ENCODE measurements at places on chromosomes 3 and 15.
A peak's percentile ranks its signal among the peaks of the same experiment; 100 is the strongest.

GRCh38 chr3:192747145-192747544, 19.8 kb upstream of the FGF12 start:
- DNase-seq: no peak

DNA sequence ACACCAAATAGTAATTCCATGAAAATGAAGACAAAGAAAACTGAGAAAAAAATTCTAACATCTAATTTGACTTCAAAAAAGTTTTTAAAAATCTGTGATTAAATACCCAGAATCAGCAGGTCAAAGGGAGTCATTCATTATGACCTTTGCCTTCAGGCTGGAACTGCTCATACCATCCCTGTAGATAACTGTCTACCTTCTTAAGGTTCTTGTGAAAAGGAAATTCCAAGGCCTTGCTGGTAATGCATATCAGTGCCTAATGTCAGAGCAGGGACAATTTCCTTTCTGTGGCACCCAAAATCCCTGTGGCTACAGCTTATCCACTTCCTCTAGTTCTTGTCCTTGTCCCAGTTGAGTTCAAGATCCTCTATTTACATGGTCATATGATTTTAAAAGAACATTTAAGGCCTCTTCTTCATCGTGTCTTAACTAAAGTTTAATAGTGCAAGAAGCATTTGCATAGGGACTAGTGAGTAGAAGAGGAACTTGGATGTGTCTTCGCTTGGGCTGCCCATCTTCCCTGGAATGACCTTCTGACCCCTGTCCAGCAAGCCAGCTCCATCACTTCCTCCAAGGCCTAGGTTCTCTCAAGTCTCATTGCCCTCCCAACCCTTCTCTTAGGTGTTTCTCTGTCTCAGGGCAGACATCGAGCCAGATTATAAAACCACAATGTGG, 8.7 kb upstream of the PLCL2 start:
- no peak for DNase-seq

DNA sequence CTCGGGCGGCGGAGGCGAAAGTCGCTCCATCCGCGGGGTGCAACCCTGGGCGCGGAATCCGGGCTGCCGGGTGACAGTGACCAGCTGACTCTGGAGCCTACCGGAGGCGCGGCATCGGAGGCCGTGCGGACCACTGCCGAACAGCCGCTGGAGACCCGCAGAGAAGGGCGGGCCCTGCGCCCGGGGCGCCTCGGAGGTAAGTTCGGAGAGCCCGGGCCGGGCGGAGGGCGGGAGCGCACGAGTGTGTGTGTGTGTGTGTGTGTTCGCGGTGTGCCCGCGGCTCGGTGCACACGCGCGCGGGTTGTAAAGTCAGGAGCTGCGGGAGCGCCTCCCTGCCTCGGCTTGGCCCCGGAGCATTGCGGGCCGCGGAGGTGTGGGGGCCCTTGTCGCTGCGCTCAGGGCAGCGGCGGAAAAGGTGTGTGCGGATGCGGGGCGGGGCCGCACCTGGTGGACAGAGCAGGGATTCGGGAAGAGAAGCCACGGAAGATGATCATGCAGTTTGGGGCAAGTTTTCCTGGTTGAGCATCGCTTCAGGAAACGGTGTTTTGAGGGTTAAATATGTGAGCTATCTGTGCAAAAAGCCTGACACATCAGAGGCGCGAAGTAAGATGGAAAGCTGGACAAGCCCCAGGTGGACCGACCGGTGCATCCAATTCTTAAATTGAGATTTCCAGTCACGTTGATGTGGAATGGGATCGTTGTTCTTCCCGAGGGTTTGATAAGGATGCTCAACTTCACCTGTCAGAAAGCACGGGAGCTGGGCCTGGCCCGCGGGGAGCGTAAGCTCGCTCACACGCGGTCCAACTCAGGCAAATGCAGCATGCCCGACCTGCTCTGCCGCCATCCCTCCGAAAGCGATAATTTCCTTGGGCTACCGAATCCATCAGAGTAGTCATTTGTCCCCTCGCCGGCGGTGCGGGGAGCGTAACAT, 474 bp downstream of the MINAR1 start:
- no peak for DNase-seq

DNA sequence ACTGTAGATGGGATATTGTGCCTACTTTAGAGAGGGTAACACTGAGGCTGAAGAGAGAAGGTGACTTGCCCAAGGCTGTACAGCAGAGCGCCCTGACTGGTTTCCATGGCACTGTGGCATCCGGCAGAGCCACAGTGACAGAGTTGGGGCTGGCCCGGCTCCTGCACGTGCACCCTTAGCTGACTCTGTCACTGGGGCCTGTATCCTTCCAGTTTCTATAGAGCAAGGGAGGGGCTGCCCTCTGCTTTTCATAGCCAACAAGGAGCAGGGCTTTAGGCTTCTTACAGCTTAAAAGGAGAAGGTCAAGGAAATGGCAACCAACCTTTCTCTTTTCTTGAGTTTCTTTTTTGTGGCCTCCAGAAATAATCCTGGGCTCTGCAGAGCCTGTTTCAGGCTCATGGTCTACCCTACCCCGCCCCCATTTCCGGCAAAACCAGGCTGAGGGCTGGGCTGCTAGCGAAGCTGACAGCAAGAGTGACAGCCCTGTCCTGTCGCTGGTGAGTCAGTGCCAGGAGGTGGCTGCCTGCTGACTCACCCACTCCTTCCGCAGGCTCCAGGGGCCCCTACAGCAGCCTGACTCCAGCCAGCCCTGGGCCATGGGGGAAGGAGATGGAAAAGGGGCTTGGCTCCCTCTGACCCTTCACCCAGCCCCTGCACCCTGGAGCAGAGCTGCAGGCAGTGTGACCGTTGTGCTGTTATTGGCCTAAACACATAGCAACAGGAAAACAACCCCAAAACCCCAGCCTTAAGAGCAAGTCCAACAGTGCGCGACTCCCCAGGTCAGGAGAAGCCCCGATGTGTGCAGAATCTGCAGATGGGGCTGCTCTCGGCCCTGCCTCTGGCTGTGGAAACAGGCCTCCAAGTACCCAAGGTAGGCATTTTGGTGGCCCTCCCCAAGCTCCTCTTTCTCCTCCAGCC, 29.8 kb downstream of the SLC6A6 start:
- DNase-seq: peak; percentile 76

- DNase-seq: no peak
These were observed 42.9 kb upstream of the FRMD4B start for GRCh38 chr3:69428657-69429255.

DNA sequence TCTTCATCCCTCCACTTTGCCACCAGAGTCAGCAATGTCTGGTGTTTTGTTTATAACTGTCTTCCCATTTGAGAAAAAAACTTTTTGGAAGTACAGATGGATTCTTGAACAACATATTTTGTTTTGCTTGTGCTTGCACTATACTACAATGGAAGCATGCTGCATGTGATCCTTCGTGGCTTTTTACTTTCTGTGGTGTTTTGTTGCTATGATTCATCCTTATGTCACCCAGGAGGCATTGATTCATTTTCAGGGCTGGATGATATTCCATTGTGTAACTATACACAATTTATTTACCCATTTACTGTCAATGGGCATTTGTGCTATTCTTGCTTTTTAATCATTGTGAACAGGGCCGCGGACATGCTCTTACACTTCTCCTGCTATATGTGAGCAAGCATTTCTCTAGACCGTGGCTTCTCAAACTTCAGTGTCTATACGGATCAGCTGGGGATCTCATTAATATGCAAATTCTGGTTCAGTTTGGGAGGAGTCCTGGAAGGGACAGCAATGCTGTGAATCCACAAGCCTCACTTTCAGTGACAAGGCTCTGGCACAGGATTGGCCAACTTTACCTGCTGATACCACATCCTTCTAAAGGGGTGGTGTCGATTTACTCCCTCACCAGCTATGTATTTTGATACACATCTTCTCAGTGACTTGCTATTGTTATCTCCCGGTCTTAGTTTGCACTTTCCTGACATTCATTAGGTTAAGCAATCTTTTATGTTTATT, 65.9 kb downstream of the POLR2M start:
- no peak for DNase-seq

- no peak for DNase-seq
These were observed 889 bp upstream of the LRRIQ4 start for GRCh38 chr3:169811631-169812331.

DNA sequence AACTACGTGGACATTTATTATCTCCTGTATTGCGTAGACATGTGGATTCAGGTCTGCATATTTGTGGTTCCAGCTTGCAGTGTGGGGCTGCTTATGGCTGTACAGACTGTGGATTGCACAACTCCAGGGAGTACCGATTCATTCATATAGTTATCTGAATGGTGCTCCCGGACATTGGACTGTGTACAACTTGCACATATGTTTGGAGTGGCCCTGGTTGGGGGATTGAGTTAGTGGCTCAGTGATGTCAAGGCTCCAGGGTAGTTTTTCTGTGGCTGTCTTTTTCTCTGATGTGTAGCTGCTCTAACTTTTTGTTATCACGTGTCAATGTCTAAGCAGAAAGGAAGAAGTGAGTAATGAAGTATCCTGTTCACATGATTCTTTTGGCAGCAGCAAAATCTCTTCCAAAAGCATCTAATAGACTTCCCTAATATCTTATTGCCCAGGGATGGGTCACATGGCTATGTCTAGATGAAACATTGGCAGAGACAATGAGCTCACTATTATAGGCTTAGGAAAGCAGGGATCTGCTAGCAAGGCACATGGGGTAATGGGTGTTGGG, 15.8 kb downstream of the ST3GAL6 start:
- DNase-seq: no peak

GRCh38 chr3:4531478-4532025, 38.4 kb downstream of the ITPR1 start:
- peak; percentile 41 for DNase-seq

DNA sequence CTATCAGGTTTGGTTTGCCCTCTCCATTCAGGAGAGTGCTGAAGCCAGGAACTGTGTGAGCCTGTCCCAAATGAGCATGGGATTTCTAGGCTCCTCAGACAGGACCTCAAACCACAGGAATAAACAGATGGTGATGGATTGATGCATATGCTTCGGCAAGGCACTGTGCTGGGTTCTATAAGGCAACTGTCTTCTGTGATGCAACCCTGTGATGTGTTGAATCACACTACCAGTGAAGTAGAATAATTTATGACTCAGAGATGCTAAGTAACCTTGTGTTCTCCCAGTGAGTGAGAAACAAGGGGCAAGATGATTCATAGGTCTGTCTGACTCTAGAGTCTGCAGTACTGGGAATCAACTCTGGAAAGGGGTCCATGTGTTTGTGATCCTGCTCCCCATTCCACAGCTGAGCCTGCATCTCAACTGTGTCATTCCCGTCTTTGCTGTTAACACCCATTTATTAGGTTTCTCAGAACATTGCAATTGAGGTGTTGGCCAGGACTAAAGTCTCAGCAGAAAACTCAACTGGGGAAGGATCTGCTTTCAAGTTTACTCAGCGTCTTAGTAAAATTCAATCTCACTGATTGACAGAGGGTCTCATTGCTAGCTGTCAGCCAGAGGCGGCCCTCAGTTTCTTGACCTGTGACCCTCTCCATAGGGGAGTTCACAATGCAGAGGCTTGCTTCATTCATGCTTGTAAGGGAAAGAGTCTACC, 510.1 kb upstream of the CFAP20DC start:
- no peak for DNase-seq

DNA sequence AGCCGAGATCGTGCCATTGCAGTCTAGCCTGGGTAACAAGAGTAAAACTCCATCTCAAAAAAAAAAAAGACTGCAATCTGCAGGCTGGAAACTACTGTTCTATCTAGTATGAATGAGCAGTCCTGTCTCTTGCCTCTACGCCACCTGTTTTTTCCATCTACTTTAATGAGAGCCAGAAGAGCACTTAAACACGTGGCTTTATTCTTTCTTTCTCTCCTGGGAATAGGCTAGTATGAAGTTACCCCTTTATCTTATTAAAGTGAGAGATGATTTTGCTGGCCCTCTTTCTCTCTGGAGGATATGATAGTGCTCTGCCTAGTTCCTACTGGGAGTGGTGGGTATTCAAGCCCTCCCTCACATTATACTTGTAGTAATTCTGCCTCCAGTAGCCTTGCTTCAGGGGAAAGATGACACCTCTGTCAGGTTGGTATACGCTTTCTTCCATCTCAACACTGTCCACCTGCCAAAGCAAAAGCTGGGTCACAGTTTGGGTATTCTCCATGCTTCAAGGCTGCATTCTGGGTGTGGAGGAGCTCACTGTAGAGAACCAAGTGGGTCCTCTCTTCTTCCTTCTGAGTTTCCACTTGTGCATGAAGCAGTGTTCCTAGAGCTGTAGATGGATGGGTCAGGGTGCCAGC, 17.8 kb downstream of the MAPKBP1 start:
- no peak for DNase-seq

- DNase-seq: no peak
These were observed 45.6 kb downstream of the NOX5 start for GRCh38 chr15:69060041-69060481.

- DNase-seq: no peak
These were observed 51.9 kb downstream of the ARHGAP31 start for GRCh38 chr3:119346076-119346496.

DNA sequence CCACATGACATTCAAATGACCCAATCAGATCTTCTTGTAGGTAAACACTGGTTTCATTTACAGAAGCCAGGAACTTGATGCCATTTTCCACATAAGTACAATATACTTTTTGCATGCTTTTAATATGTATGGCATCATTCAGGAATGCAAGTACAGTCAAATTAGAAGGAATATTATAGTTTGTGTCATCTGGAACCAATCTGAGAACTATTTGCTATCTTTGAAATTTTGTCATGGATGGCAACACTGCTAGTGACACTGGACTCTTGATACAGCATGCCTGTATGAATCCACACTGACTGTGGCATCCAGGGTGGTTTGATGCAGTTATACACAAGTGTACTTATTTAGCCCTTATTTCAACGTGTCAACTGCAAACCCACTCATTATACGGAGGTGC, 141.6 kb downstream of the EBLN2 start:
- DNase-seq: no peak

DNA sequence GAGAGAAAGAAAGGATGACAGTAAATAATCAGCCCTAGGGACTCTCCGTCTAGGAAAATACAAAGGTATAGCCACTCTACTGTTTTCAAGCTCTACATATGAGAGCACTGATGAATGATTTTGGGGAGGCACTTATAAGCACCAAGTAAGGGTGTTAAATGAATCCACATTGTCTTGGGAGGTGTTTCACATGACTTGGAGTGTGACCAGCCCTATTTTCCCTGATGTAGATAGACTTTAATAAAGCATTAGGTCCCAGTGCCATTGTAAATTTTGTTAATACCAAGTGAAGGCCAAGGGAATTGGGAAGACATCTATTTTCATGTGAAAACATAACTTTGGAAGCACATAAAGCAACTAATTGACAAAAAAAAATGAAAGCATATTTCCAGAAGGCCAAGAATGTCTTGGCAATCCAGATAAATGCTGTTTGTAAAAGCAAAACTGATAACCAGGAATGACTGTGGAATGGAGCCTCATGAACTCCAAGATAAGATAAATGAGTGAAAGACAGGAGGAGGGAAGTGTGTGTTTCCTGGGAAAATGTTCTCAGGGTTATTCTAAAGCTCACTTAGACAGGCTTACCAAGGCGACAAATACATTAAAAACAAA, 96.0 kb upstream of the MYZAP start:
- no peak for DNase-seq

GRCh38 chr3:111723293-111724215, 128.4 kb upstream of the ZBED2 start:
- DNase-seq: no peak
